ENCODE measurements at places on chromosomes 6 and 20. TPM values are rescaled to one million over a fixed set of nuclear protein-coding genes. Genes with fewer than 3 reads are reported as not detected.

- DNase-seq, result no peak
Measured at GRCh38 chr6:108697561-108698161, 136.9 kb downstream of the FOXO3 start.

Gene MMP24
- total RNA-seq, result 1.6 TPM

- DNase-seq, result no peak
Measured at GRCh38 chr6:144310765-144311164, 25.6 kb downstream of the UTRN start.

DNA sequence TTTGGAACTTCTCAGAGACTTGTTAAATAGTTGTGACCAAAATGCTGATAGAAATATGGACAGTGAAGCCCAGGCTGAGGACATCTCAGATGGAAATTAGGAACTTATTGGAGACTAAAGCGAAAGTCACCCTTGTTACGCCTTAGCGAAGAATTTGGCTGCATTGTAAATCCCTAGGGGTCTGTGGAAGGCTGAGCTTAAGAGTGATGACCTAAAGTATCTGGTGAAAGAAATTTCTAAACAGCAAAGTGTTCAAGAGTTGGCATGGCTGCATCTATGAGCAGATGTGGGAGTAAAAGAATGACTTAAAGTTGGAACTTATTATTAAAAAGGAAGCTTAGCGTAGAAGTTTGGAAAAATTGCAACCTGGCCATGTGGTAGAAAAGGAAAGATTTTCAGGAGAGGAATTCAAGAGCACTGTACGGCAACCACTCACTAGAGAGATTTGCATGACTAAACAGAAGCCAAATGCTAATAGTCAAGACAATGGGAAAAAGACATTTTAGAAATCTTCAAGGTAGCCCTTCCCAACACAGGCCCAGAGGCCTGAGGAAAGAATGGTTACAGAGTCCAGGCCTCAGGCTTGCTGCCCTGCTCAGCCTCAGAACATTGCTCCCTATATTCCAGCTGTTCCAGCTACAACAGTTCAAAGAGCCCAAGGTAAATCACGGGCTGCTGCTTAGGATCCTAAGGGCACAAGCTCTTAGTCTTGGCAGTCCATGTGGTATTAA is 61.6 kb upstream of the TNFRSF21 start:
- no peak for DNase-seq

DNA sequence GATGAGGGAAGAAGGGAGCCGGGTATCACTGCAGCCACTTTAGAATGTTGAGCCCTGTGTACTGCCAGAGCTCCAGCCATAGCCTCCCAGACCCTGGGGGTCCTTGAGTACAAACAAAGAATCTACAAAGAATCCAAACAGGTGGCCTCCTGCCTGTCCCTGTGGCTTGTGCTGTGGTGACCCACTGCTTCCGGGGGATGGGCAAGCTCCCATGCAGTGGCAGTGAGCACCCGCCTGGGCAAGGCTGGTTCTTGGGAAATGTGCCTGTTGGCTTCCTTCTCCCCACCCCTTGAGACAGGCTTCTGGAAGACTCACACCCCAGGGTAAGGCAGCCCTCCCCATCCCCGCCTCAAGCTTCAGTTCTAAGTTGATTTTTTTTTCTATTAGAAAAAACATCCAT is 13.9 kb downstream of the SIRPA start:
- no peak for DNase-seq
